ENCODE measurements at places on chromosomes 12 and 14.

DNA sequence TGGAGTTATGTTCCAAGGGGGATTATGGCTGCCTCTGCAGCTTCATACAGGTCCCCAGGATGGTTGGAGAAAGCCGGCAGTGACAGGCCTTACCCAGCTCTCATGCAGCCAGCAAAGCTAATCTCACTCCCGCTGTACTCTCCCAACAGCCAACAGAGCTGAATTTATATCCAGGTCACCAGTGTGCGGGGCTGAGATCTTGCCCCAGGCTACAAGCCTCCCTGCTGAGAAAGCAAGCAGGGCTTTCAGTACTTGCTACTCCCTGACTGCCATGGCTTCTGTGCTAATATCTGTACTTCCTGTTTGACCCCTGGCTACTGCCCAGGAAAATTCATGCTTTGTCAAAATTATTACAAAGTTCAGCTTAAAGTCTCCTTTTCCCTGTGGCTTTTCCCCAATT is 92.9 kb downstream of the ATP23 start:
- DNase-seq, result no peak

DNA sequence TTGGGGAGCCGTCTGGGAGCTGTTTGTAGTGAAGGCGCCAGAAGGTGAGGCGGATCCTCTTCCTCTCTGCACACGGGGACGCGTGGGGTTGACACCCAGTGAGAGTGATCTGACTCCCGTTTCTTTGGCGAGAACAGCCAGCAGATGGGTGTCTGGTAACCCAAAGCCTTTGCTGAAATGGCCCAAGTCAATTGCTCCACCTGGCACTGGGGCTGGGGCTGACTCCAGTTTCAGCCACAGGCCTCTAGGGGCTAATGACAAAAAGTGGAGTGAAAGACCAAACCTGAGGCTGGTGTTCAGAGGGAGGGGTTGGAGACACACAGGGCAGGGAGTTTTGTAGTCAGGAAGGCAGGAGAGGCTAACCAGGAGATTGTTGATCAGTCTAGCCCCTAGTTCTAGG is 87.0 kb downstream of the FRMD6 start:
- no peak for DNase-seq

DNA sequence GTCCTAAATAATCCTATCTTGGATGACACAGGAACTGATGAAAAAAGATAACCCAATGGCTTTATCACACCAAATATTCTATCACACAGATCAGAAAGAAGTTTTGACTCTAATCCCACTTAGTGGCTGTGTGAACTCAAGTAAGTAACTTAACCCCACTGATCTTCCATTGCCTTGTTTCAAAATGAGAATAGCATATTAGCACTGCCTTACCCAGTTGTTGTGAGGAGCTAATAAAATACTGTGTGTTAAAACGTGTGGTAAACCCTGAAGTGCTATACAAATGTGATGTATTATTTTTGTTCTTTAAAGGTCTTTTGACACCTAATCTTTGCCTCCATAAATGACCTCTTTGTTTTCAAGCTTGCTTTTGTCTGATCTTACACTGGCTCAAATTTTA is 60.9 kb upstream of the ARID2 start:
- no peak for DNase-seq

DNA sequence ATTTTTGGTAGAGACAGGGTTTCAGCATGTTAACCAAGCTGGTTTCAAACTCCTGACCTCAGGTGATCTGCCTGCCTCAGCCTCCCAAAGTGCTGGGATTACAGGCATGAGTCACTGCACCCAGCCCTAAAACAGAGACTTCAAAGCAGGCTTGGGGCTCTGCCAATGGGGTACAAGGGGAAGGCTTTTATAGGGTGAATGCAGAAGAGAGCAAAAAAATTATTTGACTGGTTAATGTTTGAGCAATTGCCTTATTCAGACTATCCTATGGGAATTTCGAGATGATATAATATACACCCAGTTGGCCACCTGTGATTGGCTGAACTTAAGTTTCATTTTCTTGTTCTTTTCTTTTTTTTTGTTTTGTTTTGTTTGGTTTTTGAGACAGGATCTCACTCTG is 31.5 kb upstream of the ACTN1 start:
- DNase-seq, result no peak

DNA sequence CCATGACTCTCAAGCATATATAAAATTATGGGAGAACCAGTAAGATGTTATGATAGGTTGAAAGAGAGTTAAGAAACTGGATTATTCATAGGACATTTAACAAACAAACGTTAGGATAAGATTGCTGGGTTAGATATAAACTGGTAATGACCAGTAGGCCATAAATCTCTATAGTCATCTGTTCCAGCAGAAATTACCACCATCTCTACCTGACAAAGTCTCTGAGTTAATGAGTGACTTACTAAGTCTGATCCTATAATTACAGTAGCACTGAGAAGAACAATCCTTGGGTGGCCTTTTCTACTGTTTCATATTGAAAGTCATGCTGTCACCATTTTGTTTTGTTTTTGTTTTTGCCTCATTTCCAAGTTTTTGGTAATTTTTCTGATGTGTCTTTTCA is 136.9 kb upstream of the CNOT2 start:
- no peak for DNase-seq

GRCh38 chr12:8871068-8871467 is 43.2 kb upstream of the PHC1 start:
- no peak for DNase-seq

- DNase-seq, result no peak
These were observed 180.3 kb downstream of the EMP1 start for GRCh38 chr12:13376610-13377373.

GRCh38 chr14:94465042-94465441 is 11.0 kb downstream of the SERPINA9 start:
- no peak for DNase-seq

Data from AG10803 (cell line).